ENCODE measurements at places on chromosomes 6 and 20.

- no peak for DNase-seq
These were observed 596.8 kb upstream of the JAG1 start for GRCh38 chr20:11270566-11270965.

DNA sequence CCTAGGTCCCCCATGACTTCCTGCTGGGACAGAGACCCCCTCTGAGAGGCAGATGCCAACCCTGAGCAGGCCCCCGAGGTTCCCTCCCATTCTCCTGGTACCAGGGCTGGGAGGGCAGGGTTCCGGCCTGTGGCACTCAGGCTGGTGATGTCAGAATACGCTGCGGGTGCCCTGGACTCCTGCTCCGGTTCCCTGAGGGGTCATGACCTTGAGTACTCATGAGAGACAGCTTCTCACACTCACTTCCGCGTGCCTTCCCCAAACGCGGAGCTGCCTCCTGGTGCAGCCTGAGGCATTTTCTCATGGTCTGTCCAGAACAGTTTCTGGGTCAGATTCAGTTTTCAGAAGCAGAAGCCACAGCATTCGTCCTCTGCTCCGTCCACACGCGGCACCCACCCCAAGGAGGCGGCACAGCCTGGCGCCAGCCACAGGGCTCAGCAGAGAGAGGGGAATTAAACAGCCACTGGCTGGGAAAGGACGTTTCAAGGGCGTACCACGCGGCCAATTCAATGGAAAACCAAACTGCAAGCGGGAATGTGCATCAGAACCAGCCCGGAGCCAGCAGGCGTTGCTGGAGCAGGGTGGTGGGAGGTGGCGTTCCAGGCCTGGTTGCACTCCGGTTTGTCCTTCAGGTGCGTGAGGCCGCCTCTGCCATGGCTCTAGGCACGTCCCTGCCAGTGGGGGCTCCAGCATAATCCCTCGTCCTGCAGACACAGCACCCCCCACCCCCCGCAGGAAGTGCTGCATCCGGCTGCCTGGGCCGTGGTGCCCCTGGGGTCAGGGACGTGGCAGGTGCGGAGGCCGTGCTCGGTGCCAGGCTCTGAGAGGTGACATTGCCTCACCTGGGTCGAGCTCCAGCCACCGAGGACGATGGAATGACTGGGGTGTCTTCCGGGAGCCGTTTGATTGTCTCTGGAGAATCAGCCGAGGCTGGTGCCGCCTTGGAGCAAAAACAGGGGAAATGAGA, 58.3 kb upstream of the BHLHE23 start:
- DNase-seq: no peak

GRCh38 chr6:39978240-39978639, 44.0 kb upstream of the MOCS1 start:
- DNase-seq: no peak

DNA sequence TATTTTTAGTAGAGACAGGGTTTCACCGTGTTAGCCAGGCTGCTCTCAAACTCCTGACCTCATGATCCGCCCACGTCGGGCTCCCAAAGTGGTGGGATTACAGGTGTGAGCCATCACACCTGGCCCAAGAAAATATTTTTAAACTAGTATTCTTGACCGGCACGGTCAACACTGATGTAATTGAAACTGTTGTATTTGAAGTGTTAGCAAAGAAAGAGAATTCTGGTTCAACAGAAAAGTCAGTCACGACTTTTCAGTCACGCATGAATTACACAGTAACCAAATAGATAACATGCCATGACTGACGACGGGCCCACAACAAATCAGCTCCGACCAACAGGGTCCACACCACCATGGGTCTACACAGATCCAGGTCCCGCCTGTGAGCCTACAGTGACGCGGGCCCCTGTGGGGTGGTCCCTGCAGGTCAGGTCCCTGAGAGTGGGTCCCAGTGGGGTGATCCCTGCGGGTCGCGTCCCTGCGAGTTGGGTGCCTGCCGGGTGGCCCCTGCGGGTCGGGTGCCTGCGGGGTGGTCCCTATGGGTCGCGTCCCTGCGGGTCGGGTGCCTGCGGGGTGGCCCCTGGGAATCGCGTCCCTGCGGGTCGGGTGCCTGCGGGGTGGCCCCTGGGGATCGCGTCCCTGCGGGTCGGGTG, 1.0 kb downstream of the GMEB2 start:
- DNase-seq: peak; percentile 25

- peak; percentile 35 for DNase-seq
These were observed 271.4 kb downstream of the EYA4 start for GRCh38 chr6:133512410-133513016.

GRCh38 chr6:85484948-85485347, 35.1 kb downstream of the NT5E start:
- no peak for DNase-seq

- DNase-seq: no peak
These were observed 897.0 kb upstream of the SLC35B3 start for GRCh38 chr6:9332241-9332780.

GRCh38 chr6:161414707-161415106, 140.8 kb upstream of the AGPAT4 start:
- DNase-seq: no peak

DNA sequence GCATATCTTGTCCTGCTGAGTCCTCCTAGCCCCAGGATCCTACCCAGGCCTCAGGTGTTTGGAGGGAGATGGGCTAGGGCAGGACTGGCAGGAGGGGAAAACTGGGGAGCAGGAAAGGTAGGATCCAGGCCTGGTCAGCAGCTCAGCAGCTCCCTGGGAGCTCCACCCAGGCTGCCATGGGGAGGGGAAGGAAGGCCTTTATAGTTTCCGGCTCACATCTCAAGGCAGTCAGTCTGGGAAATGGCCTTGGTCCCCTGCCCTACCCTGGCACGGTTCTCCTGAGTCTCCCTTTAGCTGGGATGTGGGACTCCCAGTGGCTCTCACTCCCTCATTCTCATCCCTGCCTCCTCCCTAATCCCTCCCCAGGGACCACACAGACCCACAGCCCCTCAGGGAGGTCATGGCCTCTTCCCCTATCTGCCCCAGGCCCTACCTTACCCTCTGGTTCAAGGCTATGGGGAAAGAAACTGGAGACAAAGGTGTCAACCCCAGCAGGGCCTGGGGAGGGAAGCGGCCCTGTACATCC, 1.6 kb downstream of the SLC44A4 start:
- DNase-seq: no peak

- DNase-seq: peak; percentile 83
These were observed 203.6 kb upstream of the GMDS start for GRCh38 chr6:2448826-2449571.

- no peak for DNase-seq
These were observed 57.1 kb downstream of the PSMG4 start for GRCh38 chr6:3315841-3316240.

GRCh38 chr6:37619641-37620040, 78.0 kb downstream of the MDGA1 start:
- no peak for DNase-seq

- DNase-seq: no peak
These were observed 263.2 kb downstream of the DLL1 start for GRCh38 chr6:170027647-170028043.

DNA sequence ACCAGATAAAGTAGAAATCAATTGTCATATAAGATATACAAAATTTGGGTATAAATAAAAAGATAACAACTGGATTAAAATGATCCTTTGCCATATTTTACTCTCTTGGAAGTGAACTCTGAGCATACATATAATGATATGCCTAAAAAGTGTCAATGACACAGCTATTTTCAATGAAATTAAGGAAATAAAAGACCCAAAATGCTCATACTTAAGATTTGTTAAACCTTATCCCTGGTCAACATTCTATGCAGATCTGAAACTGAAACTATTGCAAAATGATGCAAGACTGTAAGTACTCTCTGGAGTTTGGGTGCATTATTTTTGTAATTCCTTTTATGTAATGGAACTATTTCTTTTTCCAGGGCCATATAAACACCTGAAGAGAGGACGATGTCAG, 119.0 kb upstream of the SGK1 start:
- DNase-seq: peak; percentile 34

DNA sequence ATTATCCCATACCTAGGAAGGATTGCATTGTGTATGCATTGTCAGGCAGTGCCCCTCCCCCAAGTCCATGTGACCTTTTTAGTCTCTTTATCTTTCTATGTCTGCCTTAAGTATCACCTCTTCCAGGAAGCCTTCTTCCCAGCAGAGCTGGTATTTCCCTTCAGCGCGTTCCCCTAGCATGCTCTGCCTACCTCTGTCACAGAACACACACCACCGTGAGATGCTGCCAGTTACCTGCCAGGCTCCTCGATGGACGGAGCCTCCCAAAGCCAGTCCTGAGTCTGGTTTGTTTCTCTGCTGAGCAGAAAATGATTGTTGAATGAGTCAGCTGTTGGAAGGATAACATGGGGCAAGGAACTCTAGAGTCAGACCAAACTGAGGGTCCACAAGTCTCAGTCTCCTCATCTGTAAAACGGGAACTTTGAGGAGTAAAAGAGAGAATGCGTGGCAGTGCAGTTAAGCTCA, 11.3 kb upstream of the ZNF335 start:
- no peak for DNase-seq

- peak; percentile 10 for DNase-seq
These were observed 2.8 kb upstream of the RNASET2 start for GRCh38 chr6:166958926-166959861.

GRCh38 chr6:157232161-157232895, 91.0 kb downstream of the TMEM242 start:
- DNase-seq: no peak

DNA sequence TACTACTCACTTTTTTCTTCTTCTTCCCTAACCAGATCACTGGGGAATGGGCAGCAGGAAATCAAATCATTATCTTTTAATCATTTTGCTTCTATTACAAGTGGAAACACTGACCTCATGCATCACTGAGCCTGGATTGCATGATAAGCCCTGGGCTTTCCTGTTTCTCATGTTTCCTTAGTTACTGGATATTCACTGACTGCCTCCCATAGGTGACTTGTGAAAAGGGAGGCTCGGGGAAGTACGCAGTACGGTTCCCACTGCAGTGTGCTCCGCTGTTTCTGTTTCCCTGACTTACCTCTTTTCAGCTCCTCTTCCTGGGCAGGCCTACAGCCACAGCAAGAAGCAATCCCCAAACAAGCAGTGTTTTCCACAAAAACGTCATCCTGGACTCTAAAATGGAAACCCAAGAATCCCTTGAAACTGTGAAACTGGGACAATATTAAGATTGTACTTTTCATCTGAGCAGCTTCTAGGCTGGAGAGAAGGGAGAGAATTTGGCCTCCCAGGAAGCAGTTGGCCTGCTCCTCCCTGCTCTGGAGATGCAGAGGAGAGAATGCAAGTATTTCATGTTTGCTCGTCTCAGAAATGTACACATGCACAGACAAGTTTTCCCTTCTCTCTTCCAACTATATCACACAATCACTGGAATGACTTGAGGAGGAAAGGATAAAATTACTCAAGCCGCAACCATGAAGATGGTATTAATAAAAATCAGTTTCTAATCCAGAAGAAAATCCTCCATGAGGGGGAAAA, 13.1 kb downstream of the BTNL2 start:
- DNase-seq: no peak

DNA sequence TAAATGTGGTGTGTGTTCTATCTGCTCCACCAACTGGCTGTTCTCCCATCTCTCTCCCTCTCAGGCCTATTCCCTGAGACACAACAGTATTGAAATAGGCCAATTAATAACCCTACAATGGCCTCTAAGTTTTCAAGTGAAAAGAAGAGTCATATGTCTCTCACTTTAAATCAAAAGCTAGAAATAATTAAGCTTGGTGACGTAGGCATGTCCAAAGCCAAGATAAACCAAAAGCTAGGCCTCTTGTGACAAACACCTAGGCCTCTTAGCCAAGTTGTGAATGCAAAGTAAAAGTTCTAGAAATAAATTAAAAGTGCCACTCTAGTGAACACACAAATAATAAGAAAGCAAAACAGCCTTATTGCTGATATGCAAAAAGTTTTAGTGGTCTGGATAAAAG, 29.9 kb downstream of the MTCL3 start:
- no peak for DNase-seq

DNA sequence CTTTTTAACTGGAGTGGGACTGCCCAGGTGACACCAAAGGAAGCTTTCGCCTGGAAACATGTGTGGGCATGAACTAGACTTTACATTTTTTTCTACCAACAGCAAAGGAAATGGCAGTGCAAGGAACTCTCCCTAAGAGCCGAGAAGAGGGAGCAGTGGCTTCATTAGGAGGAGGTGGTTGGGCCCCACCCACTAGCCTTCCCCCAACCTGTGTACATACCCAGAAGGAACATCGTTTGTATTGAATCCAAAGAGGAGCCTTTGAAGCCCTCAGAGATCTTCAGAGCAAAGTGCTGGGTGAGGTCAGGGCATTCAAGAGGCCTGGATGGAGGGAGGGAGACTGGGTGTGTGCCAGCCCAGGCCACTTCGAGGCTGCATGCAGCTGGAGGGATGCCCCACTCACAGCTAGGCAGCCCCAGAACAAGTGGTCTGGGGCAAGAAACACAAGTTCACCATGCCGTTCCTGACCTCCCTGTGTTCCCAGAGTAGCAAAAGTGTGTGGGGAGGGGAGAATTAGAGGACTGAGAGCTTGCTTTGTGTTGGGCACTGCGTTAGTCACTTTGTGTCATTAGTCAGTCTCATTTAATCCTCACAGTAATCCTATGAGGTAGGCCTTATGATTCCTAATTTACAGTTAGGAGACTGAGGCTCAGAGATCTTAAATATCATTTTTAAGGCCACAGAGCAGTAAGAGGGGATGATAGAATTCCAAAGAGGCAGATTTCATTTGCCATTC, 191.6 kb upstream of the SUPT3H start:
- no peak for DNase-seq

DNA sequence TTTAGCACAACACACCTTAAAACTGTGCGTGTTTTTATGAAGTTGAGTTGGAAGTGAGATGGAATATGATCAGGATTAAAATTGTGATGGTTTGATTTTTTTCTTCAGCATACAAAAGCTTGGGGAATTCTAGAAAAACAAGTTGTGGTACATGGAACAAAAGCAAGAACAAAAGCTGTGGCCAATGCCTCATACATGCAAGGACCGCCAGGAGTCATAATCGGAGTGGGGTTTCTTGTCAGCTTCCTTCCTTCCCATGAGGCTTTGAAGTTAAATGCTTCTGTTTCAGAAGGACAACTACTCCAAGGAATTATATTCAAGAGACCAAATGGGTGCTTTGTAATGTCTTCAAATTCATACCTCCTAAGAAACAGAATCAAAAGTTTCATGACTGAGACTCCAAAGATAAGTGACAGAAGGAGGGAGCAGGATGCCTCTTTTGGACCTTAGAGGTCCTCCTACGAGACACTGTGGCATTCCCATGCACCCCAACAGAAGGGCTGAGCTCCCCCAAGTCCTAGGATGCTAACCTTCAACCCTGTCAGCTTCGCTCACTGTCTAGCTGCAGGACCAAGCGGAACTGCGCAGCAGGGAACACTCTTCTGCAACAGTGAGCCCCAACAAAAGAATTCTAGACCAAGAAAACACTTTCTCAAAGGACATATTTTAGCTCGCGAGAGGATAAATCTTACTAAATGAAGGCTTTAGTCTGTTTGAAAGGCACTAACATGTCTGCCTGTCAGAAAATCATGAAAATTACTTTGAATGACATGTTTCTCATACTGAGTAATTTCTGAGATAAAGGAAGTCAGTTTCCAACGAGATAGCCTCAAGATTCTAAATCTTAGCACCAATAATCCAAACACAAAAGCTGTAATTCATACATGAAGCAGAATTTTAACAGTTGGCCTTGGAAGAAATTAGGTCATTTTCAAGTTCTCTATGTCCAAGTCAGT, 108.5 kb upstream of the NHSL1 start:
- no peak for DNase-seq

GRCh38 chr6:22653980-22654610, 84.7 kb downstream of the HDGFL1 start:
- DNase-seq: no peak

- DNase-seq: no peak
These were observed 14.1 kb downstream of the SYNDIG1 start for GRCh38 chr20:24483435-24484080.

All from EL (cell line).